ENCODE measurements at places on chromosomes 2 and 18.

GRCh38 chr2:161857920-161858319, 216.1 kb downstream of the DPP4 start:
- no peak for DNase-seq

GRCh38 chr2:38441346-38441745, 64.3 kb upstream of the ATL2 start:
- no peak for DNase-seq

DNA sequence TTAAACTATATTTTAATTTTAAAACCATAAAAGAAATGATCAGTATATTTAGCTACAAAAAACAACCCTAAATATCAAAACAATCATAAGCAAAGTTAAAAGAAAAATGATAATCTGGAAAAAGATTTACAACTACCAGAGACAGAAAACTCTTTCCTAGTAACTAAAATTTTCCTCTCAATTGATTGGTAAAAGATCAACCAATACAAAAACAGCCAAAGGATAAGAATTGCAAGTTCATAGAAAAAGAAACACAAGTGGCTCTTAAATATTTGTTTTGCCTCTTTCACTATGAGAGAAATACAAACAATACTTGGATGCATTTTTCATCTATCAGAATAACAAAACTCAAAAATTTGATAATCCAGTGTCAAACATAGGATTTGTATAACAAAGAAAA, 101.8 kb upstream of the ZC3H15 start:
- no peak for DNase-seq

- DNase-seq: no peak
These were observed 594.6 kb downstream of the ADCYAP1 start for GRCh38 chr18:1499265-1499664.

DNA sequence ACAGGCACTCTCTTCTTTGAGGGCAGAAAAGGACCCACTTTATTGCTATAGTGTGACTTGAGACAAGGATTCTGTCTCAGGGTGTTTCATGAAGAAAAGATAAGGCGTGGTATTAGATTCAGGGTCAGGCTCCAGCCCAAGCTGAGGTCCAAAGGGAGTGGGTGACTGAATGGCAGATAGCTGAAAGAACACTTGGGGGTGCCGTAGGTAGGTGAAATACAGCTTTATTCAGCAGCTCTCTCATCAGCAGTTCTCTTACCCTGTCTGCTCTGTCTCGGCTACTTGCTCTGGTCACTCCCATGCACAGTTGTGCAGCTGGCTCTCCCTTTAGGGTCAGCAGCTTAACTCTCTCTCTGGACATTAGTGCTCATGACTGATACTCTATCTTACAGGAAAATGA, 379.9 kb downstream of the LPIN1 start:
- no peak for DNase-seq

DNA sequence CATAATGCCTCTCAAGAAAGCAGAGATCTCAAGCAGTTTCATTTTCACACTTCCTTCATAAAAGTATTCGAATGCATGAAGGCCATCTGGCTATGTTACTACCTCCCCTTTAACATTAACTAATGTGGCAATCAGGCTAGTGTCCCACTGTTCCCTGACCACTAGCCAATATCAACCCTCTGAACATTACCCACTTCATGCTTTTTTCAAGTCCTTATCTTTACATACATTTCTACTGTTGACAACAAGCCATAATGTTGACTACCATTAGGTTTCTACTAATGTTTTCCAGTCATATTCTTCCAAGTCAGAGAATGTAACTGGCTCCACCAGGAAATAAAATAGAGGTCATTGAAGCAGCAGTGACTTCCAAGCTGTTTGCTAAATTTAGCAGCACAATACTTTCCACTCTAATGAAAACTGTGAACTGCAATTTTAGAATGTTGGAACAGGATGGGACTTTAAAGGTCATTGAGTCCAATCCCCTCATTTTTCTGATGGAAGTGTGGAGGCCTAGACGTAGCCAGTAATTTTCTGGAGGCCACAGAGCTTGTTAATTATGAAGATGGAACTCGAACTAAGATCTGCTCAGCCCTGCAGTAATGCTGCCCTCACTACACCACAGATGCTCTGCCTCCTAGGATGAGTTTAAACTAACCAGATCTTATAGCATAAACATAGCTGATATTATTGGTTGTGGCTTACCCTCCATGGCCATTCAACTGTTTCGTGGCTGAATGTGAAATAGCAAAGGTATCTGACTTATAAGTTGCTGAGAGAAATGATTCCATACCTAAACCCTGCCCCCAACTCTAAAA, 630 bp upstream of the PPP1R1C start:
- no peak for DNase-seq

DNA sequence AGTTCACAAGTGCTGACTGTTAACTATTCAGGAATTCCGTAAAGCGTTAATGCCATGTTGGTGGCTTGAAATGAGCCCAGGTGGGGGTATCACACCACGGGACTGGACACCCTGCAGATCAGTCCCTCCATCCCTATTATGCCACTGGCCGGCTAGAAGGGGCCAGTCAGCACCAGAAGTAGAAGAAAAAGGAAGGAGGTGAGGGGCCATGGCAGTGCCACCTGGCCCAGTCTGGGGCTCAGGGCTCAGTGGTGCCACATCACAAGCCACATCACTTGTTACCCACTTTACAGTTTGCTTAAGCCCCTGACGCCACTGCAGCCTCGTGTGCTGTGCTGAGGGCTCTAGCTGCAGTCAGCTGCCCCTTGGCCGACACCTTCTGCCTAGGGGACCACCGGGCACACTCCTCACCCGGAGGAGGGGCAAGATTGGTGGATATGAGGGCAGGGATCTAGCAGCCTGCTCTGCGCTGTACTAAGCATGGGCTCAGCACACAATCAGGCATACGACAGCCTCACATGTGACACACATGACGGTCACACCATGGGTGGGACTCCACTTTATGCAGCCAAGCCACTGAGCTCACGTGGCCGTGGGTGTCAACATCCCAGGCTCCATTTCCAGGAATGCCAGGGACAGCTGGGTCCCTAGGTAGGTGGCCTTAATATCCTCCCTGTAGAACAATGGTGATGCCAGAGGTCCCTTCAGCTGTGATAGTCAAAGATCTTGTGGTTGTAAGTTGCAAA, 3.6 kb downstream of the LIMS2 start:
- no peak for DNase-seq

GRCh38 chr2:37573451-37574388, 97.7 kb downstream of the CDC42EP3 start:
- no peak for DNase-seq

DNA sequence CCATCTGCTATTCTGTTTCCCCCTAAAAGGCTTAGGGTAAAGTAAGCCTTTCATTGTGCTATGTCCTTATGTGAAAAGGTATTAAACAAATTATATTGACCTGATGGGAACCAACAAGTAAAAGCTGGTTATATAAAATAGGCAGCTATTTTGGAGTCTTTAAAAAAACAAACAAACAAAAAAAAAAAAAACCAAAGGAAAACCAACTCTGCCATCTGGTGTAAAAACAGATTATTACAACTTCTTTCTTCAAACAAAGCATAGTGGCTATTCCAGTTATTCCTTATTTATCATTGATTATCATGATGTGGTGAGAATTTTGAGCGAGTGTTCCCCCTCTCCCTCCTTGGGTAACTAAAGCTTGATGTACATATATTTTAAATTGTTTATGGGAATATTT, 122.3 kb upstream of the FHL2 start:
- DNase-seq: no peak

- DNase-seq: no peak
These were observed 84.6 kb downstream of the TMEM163 start for GRCh38 chr2:134634054-134634753.

GRCh38 chr2:205682971-205683501, 735 bp downstream of the NRP2 start:
- DNase-seq: no peak

- DNase-seq: no peak
These were observed 350.0 kb upstream of the KLHL29 start for GRCh38 chr2:23034996-23035395.

DNA sequence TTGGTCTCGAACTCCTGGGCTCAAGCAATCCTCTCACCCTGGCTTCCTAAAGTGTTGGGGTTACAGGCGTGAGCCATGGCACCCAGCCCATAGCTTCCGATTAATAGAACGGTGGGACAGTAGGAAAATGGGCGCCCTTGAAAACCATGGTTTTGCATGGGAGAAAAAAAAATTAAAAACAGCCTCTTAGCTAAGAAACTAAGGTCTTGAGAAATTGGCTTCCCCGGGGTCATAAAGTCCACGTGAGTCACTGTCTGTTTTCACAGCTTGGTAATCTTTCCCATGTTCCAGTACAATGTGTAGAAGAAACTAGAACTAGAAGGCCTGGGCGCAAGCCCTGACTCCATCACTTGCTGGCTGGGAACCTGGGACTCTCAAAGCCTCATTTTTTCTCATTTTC, 20.7 kb downstream of the B3GNT2 start:
- DNase-seq: no peak

GRCh38 chr2:83596592-83597282, 862.3 kb downstream of the SUCLG1 start:
- no peak for DNase-seq

GRCh38 chr2:104378853-104379374, 475.0 kb upstream of the POU3F3 start:
- DNase-seq: no peak

GRCh38 chr2:221527776-221528309, 44.3 kb downstream of the EPHA4 start:
- no peak for DNase-seq

GRCh38 chr18:12014521-12015415, 33.5 kb downstream of the IMPA2 start:
- DNase-seq: no peak

DNA sequence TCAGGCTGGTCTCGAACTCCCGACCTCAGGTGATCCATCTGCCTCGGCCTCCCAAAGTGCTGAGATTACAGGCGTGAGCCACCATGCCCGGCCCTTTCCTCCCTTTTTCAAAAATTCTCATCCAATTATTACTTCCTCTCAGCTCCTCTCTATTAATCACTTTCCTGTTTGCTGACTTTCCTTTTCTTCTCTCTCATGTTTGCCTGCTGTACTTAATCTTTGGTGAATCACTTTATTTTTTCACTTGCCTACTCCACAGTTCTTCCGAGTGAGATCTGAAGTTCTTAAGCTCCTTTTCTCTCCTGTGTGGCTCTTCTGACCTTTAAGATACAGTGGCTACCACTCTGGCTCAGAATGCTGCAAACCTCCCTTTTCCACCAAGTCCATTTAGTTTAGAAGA, 126.3 kb upstream of the SERTAD2 start:
- DNase-seq: no peak

DNA sequence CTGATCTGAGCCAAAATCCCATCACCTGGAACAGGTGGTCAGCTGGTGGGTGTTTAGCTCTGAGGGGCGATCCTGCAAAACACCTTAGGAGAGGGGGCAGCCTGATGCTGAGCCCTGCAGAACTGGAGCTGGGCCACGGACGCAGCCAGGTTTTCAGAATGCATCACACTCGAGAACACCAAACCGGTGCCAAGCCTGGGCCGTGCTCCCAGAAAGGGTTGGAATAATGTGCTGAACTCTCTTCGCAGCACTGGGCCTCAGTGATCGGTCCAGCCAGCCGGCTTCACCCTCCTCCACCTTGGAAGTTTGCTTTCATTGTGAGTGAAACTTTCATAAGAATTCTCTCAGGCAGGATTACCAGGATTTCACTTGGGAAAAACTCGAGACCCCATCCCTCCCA, 56.5 kb upstream of the TTC39C start:
- DNase-seq: no peak

DNA sequence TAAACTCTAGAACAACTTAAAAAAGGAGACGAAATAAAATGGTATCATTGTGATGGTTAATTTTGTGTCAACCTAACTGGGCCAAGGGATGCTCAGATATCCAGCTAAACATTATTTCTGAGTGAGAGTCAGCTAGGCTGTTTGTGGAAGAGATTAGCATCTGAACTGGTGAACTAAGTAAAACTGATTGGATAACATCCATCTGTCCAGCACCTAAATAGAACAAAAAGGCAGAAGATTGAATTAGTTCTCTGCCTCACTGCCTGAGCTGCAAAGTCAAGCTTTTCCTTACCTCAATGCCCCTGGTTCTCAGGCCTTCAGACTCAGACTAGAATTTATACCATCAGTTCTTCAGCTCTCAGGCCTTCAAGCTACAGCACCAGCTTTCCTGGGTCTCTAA, 30.0 kb downstream of the PPP3R1 start:
- DNase-seq: no peak

All from stimulated activated CD8-positive, alpha-beta memory T cell treated with anti-CD3 and anti-CD28 coated beads, Interleukin-15, amount 100 ng/mL, for 24 hours (primary cell).